H4 (cell line): ENCODE measurements at places on chromosomes 11 and 22.

- DNase-seq = no peak
Observed at GRCh38 chr11:22671751-22672150, 5.3 kb downstream of the GAS2 start.

GRCh38 chr11:33065445-33066178, 26.2 kb downstream of the TCP11L1 start:
- peak; percentile 61 for DNase-seq

DNA sequence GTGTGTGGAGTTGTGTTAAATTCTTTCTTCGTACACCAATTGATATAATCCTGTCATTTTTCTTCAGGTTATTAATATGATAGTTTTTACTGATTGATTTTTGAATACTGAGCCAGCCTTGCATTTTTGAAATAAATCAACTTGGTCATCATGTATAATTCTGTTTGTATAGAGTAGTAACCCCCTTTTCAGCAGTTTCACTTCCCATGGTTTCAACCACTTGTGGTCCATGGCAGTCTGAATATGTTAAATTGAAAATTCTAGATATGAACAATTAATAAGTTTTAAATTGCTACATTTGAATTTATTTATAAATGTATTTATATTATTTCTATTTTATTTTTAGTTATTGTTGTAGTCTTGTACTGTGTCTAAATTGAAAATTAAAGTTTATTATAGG, 32.6 kb downstream of the MS4A6A start:
- no peak for DNase-seq

- no peak for DNase-seq
Observed at GRCh38 chr11:22371160-22371559, 33.0 kb downstream of the SLC17A6 start.

DNA sequence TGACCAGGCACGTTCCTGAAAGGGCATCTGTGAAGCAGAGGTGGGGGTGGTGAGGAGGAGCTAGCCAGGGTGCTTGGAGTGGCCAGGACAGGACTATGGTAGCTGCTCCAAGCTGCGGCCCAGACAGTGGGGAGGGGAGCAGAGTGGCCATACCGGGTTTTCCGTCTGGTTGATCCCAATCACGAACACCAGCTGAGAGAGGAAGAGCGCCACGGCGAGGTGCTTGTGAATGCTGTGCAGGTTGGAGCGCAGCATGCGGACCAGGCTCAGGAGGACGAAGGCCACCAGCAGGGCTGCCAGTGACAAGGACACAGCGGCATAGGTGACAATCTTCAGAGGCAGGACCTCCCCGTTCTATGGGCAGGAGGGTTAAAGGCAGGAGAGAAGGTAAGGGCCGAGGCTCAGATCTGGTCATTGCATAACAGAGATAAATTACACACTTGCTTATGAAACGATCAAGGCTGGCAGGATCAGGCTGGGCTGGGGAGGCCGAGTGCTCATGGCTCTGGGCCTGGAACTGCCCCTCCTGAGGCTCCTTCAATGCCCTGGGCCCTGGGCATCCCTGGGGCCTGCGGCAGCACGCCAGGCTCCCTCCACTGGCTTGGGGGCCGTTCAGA, 41.5 kb downstream of the TRMU start:
- no peak for DNase-seq

DNA sequence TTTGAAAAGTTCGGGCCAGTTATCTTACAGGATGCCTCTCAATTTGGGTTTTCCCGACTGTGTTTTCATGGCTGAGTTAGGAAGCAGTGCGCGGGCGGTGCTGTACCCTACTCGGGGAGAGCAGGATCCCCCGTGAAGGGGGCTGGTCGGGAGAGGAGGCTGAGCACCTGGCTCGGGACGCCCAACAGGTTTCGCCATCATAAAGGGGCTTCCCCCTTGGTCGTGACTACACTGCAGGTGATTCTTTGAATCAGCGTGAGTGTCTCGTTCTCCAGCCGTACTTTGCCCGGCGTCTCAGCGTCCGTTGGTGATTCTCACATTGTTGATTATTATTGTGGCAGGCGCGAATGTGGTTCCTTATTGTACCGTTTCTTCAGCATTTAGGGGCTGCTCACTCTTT, 46.6 kb downstream of the ST14 start:
- DNase-seq = no peak

GRCh38 chr22:34570408-34570807, 495.6 kb upstream of the ISX start:
- no peak for DNase-seq

GRCh38 chr22:42632096-42632495, 8.3 kb downstream of the ATP5MGL start:
- no peak for DNase-seq

GRCh38 chr11:36186340-36187175, 102.7 kb downstream of the COMMD9 start:
- peak; percentile 19 for DNase-seq

- DNase-seq = no peak
Observed at GRCh38 chr11:100936781-100937180, 192.8 kb downstream of the PGR start.

DNA sequence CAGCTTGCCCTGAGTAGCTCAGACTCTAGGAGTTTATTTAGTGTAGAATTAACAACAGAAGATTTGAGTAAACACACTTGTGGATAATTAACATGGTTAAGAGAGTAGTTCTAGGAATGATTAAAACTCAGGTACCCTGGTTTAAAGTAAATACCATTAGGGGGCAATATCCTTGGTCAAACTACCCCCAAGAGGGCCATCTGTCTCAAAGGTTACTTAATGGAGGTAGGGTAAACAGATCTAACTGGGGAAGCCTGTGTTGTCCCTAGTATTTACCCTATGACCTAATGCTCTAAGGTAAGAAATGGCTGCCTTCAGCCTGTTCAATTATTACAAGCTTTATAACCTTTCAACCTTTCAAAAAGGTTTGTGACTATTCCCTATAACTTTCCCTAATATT, 10.6 kb upstream of the GLYATL1 start:
- no peak for DNase-seq

GRCh38 chr22:17267661-17268330, 48.6 kb upstream of the ADA2 start:
- no peak for DNase-seq

GRCh38 chr11:122264121-122264520, 148.1 kb upstream of the BLID start:
- DNase-seq = no peak

DNA sequence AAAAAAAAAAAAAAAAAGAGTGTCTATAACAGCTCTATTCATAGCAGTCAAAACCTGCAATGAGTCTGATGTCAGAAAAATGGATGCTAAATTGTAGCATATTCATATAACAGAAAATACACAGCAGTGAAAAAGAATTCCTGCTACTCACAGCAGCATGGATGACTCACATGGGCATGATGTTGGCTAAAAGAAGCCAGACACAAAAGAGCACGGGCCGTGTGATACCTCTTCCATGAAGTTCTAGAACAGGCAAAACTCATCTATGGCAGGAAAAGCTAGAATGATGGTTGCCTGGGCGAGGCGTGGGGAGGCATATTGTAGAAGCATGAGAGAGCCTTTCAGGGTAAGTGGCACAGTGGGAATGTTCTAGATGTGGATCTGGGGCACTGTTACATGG, 18.9 kb downstream of the PLAAT3 start:
- no peak for DNase-seq

GRCh38 chr11:82194521-82194920, 539.1 kb downstream of the FAM181B start:
- no peak for DNase-seq

DNA sequence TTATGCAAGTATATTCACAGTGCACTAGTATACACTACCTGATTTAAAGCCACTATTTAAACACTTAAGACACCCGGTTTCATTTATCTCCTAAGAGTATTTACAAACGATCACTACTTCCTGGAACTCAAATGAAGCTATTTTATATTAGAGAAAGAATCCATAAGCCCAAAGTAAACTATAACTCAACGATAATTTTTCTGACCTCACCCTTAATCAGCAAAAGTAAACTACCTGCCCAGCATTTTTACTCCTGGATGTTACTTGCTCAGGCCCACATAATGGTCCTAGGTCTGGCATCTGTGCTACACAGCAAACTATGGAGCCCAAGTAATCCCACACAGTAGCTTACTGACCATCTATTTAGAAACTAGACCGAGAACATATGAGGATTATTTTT, 33.4 kb downstream of the TSG101 start:
- no peak for DNase-seq

DNA sequence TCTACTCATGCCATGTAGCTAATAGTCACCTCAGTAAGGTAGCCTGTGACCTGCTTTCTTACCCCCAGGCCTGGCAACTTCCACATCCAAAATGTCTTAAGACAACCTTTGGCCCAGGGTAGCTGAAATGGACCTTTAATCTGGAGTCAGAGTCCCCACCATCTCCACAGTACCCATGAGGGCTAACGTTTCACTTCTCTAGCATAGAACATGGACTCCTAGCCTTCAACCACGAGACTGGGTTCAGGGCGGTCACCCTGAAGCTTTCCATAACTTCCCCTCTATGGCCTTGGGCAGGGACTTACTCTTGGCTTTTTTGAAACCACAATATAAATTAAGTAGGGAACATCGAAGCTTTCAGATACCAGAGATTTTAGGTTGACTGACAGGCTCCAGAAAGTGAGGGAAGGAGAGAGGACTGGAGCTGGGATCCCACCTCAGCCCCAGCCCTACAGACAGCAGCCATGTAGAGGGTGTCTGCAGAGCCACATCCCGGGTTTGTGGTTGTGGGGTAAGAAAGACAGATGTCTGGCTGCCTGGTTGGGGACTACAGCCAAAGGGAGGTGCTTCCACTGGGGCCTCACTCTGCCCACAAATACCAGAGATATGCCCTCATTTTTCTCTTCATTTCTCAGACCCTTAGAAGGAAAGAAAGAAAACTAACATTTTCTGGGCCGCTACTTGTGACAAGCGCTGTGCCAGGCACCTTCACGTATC, 2.6 kb downstream of the TBC1D10A start:
- DNase-seq = no peak

DNA sequence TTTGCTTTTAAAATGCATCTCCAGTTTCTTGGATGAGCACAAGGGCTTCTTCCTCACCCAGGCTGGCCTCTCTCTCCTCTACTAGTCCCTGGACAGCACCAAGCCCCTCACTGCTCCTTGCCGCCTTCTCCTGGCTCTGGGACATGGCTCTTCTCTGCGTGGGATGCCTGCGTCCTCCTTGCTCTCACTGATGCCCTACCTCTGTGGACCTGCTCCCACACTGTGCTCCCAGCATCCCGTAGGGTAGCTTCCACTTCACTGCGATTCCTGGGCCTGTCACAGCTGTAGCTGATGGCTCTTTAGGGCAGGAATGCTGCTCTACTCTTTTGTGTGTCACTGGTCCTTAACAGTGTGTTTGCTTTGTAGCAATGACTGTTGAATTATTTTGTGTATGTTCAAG, 136.3 kb downstream of the SNX19 start:
- DNase-seq = no peak

GRCh38 chr11:22042081-22042480, 150.8 kb upstream of the ANO5 start:
- no peak for DNase-seq

GRCh38 chr11:131602431-131602830, 232.0 kb downstream of the NTM start:
- no peak for DNase-seq

DNA sequence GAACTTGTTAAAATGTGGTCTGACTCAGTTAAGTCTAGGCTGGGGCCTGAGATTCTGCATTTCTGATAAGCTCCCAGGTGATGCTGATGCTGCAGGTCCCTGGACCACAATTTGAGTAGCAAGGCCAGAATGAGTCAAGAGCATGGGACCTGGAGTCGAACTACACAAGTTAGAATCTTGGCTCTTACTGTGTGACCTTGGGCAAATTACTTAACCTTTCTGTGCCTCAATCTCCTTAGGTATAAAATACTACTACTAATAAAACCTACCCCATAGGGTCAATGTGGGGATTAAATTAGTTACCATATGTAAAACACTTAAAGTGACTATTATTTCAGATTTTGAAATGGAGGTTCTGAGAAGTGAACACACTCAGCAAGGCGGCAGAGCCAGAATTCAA, 34.3 kb downstream of the GDPD5 start:
- no peak for DNase-seq

- DNase-seq = no peak
Observed at GRCh38 chr11:119153049-119153818, 4.4 kb downstream of the ABCG4 start.

GRCh38 chr11:14578541-14578956, 58.4 kb upstream of the PSMA1 start:
- peak; percentile 92 for DNase-seq

DNA sequence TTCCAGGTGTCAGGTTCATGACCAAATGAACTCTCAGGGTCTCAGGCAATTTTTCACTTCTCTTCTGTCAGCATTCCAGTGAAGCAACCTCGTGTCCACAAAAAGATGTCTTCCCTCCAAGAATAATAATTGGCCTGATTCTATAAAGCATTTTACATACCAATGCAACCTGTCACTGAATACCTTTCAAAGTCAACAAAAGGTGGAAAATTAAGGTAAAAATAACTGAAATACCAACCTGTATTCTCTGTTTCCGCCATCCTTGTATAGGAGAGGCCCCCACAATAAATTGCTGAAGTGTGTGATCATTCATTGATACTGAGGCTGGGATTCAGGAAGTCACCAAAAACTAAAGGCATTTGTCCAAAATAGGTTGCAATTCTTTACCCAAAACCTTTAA, 77.4 kb upstream of the TMEM45B start:
- no peak for DNase-seq

DNA sequence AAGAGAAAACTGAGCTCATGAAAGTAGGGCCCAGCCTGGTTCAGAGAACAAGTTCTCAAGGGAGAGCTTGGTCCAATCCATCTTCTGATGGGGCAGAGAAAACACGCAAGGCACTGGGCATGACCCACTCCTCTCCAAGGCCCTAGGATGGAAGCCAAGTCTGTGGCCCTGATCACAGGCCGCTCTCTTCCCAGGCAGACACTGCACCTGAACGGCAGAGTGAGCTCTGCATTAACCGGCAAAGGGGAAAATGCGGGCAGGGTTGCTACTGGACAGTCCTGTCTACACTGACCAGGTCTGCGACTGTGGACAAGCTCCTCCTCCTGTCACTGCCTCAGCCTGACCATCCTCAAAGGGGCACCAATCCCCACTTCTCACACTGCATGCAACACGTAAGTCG, 49.3 kb downstream of the SGSM3 start:
- no peak for DNase-seq

DNA sequence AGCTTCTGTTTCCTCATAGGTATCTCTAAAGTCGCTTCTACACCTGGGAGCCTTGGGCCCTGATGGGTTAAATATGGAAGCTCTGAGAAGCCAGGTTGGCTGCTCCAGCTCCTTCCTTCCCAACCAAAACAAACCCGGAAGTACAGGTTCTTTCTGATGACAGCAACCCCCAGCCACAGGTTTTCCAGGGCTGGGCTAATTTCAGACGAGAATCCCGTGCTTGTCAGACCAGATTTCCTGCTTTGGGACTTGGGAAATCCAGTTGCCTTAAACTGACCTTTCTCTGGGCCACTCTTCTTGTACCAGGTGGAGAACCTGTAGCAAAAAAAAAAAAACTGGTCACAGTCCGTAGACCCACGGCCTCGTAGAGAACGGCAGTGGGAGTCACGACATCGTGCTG, 51.9 kb downstream of the RBX1 start:
- DNase-seq = no peak

DNA sequence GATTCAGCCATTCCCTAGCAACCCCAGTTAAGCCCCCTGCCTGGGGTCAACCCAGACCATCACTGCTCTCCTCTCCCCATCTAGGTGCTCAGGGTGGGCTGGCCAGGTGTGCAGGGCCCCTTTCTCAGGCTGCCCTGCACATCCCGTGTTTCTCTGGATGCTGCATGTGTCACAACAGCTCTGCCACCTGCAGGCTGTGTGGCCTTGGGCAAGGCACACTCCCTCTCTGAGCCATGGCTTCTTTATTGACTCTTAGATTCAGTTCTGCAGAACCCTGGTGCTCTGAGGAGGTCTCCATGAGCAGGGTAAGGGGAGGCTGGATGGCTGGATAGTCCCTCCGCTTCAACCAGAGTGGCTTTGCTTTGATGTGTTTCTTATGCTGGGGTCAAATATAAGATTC, 24.6 kb downstream of the RPS6KA4 start:
- DNase-seq = no peak
